ENCODE measurements at places on chromosomes 6 and 20. TPM values are rescaled to one million over a fixed set of nuclear protein-coding genes. Genes with fewer than 3 reads are reported as not detected.

DNA sequence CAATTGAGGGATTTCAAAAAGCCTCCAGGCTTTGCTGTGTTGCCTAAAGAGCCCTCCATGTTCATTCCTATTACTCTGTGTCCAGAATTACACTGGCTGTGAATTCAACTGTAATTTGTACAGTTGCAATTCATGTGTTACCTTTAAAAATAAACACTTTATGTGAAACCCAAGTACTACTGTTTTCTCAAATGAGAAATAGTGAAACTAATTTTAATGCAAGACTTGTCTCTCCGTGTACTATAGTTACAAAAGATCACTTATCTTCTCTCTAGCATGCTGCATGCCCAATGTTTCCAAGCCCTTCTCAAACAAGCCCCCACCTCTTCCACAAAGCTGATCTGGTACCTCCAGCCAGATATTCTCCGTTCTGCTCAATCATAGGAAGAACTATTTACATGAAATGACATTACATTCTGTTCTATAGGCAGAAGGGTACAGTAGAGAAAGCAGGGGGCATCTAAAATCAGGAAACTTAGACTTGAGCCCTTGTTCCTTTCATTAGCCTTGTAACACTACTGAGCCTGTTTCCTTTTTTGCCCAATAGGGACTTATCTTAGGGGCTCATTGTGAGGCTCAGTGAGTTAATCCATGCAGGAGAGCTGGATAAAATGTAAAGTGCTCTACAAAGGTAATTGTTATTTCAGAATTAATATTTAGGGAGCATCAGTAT, 12.3 kb upstream of the COL9A1 start:
- no peak for DNase-seq

Gene NKX2-4
- not detected for total RNA-seq

GRCh38 chr6:138289739-138290138, 71.4 kb upstream of the PBOV1 start:
- no peak for DNase-seq

DNA sequence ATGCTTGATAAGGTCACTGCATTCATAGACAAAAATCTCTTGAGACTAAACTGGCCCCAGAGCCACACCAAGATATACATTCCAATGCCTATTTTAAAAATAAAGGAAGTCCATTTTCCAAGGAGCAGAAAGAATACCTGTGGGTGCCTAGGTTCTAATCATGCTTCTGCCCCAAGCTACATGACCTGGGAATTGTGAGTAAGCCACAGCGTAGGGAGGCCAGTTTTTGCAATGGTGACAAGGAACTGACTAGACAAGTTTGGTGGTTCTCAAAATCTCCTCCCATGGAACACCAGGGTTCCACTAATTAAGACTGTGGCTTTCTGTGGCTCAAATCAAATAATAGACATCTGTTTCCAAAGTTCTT, 83.3 kb downstream of the GMDS start:
- no peak for DNase-seq

Gene MDFI
- 12.3 TPM for total RNA-seq

GRCh38 chr6:138493413-138493812, 5.9 kb downstream of the NHSL1 start:
- no peak for DNase-seq

DNA sequence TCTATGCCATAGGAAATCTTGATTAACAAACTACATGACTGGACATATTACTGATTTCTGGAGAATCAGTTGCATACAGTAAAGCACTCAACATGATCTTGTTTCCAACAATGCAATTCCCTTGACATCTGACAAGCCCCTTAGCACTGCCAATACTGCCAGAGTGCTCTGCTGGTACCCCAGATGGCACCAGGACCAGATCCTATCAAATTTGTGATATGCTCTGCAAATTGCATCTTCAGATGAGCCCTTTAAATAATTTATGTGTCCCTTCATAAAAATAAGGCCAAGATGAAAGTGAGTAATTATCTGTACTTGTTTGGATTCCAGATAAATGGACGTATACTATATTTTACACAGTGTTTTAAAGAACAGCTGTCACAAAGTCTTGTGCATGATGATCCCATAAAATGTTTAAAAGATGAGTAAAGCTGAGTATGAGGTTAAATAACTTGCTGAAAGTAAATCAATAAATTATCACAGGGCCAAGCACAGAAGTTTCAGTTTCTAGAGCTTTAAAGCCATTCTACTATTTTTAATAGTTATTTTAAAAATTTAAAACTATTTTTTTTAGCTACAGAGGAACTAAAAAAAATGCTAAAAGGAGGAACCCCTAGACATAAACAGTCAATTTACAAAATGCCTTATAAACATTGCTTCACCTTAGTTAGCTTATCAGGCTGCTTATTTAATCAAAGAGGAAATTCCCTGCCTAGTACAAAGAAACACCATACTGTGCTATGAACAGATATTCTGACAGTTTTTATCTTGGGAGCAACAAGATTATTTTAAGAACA, 42.1 kb downstream of the NUDT3 start:
- DNase-seq: no peak

DNA sequence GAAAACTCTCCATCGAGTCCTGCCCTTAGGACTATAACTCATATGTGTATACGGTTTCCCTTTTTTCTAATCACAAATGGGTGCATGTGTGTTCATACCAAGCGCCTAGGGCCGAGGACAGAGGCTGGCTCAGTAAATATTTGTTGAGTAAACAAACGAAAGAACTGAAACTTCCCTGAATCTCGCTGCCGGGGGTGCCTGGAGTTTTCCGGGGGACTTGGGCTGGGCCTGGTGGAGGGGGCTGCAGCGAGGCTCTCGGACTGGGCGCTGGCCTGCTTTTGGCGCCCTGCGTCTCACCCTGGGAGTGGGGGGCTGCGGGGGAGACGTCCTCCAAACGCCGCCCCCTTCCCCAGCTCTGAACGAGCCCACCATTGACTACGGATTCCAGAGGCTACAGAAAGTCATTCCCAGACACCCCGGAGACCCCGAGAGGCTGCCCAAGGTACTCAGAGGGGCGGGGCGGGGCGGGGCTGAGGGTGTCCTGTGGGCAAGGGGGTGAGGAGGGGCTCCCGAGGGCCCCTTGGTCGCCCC, 49.0 kb downstream of the CPXM1 start:
- no peak for DNase-seq

DNA sequence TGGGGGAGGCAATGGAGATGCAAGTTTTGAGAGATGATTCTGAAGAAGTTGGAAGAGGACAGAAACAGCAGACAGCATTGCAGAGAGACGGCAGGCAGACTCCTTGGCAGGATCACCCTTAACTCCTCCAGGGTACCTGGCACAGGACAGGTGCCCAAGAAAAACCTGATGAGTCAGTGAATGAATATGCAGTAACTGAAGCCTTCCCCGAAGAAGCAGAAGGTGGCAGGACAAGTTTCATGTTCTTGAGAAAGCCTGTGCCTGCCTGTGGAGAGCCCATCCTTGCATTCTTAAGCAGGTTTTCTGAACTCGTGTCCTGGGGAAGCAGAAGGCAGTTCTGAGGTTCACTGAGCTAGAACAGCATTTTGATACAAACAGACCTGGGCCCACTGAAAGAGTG, 79.6 kb upstream of the SASH1 start:
- DNase-seq: no peak

DNA sequence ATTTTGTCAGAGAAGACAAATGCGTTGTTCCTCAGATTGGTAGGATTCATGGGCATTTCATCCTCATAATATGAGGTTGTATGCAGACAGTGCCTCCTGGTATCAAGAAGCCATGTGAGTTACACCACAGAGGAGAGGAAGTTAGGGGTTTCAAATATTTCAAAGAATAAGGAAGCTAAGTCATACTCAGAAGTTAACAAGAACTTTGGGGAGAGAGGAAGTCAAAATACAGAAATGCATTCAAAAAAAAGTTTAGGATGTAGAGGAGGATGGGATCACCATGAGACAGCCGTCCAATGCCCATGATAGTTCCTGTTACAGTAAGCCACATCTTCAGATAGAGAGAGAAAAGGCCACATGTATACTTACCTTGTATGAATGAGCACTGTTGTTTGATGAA, 22.3 kb downstream of the HLA-DOB start:
- no peak for DNase-seq

DNA sequence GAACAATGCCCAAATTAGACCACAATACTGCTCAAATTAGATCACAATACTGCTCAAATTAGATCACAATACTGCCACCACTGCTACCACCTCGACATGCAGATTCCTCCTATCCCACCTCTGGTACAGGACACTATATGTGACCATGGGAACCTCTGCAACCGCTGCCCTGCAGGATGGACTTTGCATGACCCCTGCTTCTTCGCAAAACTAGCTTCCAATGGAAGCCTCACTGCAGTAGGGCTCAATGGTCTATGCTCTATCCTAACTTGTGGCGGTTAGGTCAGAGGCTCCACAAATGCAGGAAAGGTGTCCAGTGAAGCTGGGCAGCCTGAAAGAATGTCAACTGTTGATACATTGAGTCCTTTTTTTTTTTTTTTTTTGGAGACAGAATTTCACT, 7.8 kb upstream of the TXNDC5 start:
- DNase-seq: no peak

Gene LPA
- total RNA-seq: not detected

DNA sequence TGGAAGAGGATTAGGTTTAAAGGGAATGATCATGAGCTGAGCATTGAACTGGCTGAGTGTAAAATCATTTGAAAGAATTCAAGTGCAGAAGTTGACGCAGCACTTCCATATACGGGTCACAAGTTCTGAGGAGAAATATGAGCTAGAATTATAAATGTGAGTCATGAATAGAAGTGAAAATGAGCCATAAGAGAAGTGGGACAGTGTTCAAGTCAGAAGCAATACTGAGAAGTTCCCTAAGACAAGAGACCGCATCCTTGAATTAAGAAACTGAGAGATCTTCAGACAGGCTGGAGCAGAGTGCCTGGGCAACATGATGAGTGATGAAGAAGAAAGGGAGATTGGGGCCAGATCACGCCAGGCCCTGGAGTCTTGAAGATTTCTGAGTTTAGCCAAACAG, 209.7 kb downstream of the TBX18 start:
- DNase-seq: no peak

DNA sequence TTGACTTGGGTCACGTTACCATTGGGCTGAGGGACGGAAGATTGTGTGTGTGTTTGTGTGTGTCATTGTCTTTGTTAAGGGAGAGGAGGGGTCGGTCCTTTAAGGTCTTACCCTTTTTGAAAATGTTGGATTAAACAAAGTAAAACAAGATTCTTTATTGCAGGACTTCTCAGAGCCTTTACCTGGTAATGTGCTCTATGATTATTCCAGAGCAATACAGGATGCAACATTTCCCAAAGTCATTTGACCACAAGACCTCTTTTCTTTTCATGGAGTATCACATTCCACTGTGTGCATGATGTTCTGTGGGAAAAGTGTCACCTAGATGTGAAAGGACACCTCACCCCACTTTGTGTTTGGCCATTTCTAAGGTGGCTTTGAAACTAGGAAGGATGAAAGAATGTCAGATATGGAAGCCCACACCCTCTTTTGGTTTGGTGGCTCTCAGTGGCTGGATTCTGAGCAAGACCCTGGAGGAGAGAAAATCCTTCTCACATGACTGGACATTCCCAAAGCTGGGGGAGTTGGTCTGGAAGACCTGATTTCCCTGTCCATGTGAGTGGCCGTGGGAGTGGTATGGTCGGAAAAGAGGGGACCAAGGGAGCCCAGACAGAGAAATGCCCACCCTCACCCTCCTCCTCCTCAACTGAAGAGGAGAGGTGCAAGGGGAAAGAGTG, 18.2 kb upstream of the ZNF831 start:
- no peak for DNase-seq

Gene SCRT2
- total RNA-seq: not detected

DNA sequence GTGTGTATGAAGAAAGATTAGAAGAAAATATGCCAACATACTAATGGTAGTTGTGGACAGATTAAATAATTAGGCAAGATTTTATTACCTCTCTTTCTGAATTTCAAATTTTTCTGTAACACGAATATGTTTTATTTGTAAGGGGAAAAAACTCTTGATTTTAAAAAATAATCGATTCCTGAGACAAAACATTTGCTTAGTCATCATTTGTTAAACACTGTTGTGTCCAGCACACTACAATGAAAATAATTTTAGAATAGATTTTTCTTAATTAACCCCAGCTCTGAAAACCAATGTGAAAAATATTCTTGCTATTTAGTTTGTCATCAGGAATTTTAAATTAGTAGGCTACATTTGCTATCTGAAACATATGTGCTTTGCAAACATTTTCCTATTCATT, 253.0 kb downstream of the TRDN start:
- no peak for DNase-seq

DNA sequence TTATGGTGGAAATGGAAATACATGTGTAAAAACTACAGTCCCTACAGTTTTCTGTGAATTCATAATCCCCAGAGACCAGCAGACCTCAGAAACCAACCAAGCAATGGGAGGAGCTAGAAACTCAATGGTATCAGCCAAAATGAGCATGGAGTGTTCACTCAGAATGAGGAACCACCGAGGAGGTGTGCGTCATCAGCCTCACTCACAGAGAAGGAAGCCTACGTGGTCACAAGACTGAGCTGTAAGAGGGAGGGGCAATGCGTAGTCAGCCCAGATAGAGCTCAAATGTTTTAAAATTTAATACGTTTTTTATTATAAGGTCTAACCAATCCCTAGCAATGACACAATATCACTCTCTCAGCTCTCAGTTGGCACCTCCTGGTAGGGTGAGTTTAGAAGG, 17.4 kb downstream of the MYLK4 start:
- peak; percentile 81 for DNase-seq

GRCh38 chr6:117907601-117908245, 659 bp downstream of the SLC35F1 start:
- DNase-seq: no peak

DNA sequence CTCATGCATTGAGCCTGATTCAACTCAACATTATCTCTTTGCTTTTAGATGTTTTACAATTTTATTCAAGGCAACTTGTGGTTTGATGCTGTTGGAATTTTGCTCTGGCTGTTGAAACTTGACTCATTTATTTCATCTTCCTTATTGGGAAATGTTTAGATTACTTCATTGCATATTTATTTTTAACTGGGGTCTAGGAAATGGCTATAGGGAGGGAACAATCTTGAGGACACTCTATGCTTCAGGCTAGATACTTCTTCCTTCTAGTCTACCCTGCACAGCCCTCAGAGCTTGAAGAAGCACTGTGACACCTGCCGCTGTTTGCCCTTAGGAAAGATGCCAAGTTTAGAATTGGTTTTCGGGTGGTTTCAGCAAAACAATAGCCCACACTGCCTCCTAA, 183.4 kb downstream of the ADGRG6 start:
- no peak for DNase-seq

Data from right atrium auricular region (tissue), 2 donors.